ENCODE measurements at places on chromosomes 6 and 20.

DNA sequence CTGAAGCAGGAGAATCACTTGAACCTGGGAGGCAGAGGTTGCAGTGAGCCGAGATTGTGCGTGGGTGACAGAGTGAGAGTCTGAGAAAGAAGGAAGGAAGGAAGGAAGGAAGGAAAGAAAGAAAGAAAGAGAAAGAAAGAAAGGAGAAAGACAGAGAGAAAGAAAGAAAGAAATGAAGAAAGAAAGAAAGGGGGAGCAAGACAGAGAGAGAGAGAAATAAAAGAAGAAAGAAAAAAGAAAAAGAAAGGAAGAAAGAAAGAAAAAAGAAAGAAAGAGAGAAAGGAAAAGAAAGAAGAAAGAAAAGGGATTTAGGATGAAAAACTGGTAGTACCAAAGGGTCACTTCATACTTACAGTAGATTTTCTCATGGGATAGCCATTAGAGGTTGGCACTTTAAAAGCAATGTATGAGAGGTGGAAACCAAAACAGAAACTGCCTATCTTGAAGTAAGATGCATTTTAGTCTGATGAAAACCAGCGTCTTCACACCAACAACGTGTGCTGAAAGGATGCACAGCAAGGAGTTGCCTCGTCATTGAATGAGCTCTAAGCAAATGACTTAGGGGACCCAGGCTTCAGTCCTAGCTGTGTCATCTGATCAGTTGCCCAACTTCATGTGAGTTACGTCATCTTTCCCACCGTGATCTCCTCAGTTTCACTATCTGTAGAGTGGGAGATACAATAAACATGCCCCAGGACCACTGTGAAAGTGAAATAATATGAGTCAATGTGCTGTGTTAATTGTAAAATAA lies 133.9 kb upstream of the NEDD9 start:
- peak; percentile 56 for DNase-seq

GRCh38 chr6:90993770-90994169 lies 406.9 kb upstream of the MAP3K7 start:
- no peak for DNase-seq

- DNase-seq = no peak
Observed at GRCh38 chr6:42787063-42787472, 5.2 kb downstream of the BICRAL start.

DNA sequence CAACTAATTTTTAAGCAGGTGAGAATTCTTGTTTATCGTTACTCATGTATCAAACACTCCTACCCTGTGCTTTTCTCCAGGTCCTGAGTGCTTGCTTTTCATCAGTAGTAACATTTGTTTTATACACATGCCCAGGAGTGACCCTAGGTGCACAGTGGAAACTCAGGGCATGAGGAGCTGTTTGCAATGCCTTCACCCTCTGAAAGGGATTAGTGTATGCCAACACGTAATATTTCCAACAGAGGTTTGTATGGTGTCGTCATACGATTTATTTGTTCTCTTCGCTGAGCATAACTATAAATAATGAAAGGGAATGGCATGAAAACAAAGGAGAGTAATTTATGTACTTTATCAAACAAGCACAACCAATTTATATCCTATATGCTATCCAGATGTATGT lies 537.4 kb upstream of the MMS22L start:
- no peak for DNase-seq

DNA sequence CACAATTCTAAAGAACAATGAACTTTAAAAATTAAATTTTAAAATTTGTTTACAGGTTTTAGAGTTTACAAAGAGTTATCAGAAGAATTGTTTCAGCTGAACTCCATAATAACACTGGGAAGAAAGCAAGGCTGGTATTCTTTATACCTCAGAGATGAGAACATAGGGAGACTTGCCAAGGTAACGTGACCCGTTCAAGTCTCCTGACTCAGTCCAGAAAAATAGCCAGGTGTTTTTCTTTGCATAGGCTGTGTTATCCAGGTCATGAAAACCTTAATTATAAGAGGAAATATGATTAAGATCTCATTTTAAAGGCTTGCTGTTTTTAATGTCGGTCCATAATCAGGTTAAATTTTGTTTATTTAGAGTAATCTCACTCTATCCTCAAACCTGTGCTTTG lies 8.5 kb upstream of the C6orf141 start:
- no peak for DNase-seq

- DNase-seq = no peak
Observed at GRCh38 chr20:54642864-54643667, 167.7 kb downstream of the DOK5 start.

DNA sequence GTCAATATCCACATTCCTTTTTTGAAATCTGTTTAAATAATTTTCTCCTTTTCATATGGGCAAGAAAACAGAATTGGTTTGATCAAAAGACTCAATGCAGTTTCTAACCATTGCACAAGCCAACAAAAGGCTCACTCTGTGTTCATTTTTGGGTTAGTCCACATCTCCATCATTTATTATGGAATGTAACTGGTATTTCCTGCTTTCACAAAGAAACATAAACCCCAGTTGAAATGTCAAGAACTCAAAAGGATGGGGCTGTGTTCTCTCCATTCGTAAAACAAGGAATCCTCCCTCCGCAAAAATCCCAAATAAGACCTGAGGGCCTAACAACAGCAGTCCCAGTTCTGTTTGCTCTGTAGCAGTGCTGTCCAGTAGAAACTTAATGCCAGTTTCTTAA lies 420.9 kb downstream of the GJA1 start:
- DNase-seq = no peak

GRCh38 chr6:92161953-92162352 lies 1257.4 kb downstream of the EPHA7 start:
- no peak for DNase-seq

DNA sequence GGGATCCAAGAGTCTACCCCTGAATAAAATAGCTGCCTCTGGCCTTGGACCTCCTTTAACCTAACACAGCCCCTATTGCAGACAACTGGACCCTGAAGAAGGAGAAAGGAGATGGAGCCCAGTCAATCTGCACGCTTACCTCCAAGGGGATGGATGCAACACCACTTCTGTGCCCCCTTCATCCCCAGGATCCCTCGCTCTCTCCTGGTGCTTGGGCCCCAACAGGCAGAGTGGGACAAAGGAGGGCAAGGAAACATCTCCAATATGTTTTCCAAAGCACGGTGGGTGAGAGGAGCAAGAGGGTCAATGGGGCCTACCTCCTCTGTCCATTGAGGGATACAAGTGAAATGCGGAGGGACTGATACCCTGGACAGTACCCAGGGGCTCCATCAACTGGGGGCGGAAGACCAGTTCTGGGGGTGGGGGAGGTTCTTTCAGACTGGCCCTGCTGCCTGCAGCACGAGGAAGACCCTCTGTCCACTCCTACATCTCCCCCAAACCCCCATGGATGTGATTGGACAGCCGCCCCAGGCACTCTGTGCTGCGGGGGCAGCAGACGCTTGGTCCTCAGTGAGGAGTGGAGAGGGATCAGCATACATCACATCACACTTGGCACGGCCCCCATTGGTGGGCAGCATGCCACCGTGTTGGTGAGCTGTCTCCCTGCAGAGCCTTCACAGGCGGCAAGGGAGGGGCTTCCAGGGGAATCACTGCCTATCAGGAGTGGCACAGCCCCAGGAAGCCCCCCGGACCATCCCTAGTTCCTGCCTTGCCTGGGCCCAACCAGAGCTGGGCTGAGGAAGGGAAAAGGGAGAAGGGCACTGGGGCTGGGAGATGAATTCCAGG lies 70.6 kb downstream of the MRPL14 start:
- DNase-seq = no peak

GRCh38 chr6:47308198-47308517 lies 1.5 kb downstream of the TNFRSF21 start:
- DNase-seq = no peak

DNA sequence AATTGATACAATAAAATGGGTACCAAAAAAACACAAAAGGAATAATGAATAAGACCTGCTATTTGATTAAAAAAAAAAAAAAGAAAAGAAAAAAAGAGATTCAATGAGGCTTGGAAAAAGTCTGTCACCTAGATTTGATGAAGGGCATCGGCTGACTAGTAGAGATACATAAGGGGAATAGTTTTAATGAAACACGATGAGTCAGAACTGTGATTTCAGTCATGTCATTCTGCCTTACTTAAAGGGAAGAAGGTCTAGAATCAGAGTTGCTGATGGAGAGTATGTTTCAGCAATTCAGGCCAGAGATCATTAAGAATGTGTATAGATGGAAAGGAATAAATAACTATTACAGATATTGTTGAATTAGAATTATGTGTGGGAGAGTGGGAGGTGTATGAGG lies 565.9 kb upstream of the RNF217 start:
- DNase-seq = no peak

DNA sequence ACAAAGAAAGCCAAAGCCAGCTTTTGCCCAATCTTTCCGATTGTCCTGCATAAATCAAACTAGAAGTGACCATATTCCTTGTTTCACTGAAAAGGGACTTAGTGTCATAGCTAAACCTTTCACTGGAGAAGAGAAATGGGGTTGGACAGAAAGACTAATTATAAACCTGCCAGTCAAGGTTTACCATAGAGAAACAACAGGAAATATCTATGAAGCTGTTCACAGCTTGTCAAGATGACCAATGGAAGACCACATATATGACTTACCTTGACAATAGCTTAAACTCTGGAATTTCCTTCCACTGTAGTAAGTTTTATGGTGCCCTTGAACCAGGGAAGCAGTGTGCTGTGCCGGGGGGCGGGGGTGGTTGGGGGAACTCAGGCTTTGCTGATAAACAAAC lies 107.7 kb upstream of the PHACTR1 start:
- no peak for DNase-seq

DNA sequence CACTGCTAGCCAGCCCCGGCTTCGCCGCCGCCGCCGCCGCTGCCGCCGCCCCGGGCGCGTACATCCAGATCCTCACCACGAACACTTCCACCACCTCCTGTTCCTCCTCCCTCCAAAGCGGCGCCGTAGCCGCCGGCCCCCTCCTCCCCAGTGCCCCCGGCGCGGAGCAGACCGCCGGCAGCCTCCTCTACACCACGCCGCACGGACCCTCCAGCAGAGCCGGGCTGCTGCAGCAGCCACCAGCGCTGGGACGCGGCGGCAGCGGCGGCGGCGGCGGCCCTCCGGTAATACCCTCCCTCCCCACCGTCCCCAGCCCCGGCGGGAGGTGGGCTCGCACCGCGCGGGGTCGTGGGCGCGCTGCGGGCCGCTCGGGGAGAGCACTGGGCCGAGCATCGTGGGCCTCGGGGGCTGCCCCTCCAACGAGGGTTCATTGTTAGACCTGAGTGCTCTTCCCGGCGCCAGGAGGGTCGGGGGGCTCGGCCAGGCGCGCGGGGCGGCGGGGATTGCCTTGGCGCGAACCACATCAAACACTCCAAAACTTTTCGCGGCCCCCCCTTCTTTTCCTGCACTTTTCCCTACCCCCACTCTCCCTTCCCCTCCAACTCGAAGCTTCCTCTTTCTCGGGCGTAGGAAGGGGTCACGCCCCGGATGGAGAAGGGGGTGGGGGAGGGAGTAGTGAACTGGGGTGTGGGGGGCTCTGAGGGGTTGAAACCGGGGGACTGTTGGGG lies 827 bp downstream of the E2F3 start:
- peak; percentile 35 for DNase-seq

DNA sequence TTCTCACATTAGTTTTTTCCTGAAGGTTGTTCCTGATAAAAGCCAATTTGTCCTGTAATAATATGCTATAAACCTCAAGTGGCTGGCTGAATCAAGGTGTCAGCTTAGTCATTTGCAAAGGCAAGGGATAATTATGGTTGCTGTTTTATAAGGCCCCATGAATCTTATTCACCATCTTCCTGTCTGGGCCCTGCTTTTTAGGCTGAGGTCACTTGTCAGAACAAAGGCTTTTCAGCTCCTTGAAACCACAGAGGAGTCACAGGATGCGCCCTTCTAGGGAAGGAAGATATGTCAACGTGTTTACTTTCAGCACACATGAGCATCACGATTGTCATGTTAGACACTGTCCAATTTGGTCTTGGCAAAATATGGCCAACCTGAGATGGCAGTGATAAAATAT lies 64.8 kb upstream of the NAA20 start:
- DNase-seq = no peak

DNA sequence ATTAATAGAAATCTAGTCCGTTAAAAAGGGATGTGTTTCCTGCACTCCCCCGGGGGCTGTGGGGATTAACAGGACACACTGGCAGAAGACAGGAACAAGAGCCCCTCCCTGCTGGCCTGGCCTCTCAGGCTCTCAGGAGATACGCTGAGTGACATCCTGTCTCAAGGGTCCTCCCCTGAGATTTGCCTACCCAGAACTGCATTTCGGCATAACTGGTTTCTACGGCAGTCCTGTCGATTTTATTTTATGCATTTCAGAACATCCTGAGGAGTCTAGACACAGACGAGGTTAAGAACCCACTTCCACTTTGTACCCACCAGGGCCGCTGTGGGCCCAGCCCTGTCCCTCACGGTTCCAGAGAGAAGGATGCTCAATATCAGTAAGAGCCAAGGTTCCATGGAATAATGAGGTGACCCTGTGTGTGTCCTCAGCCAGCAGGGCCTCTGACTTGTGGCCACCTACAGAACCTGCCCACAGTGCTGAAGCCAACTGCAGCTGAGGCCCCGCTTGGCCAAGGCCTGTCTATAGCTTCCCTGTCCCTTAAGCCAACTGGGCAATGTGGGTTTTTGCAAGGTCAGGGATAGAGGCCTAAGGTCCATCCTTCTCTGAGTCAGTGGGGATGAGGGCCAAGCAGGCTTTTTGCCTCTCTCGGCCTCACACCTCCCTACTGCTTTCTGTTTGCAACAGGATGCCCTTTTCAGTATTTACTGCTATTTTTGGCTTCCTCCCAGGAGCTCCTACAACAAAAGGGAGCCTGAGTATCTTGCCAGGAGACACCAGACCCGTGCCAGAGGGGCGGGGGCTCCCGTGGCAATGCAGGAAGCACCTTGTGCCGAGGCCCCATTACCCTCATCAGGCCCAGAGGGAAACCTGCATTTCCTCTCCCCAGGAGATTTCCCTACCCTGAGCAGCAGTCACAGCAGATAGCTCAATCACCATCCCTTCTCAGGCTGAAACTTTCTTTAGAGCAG lies 14.7 kb downstream of the UQCC2 start:
- peak; percentile 23 for DNase-seq

DNA sequence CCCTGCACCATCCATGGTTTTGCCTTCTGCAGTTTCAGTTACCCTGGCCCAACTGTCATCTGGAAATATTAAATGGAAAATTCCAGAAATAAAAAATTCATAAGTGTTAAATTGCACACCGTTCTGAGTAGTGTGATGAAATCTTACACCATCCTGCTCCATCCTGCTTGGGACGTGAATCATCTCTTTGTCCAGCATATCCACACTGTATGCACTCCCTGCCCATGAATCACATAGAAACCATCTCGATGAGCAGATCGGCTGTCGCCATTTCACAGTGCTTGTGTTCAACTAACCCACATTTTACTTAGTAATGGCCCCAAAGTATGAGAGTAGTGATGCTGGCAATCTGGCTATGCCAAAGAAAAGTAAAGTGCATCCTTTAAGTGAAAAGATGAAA lies 105.9 kb upstream of the ID4 start:
- DNase-seq = no peak
